NCI-H187 treated with DMSO at 0.1 percent for 48 hours (cell line): ENCODE measurements at places on chromosomes 5 and 9.

GRCh38 chr9:16131264-16131663 lies 578.4 kb downstream of the CCDC171 start:
- DNase-seq: no peak

DNA sequence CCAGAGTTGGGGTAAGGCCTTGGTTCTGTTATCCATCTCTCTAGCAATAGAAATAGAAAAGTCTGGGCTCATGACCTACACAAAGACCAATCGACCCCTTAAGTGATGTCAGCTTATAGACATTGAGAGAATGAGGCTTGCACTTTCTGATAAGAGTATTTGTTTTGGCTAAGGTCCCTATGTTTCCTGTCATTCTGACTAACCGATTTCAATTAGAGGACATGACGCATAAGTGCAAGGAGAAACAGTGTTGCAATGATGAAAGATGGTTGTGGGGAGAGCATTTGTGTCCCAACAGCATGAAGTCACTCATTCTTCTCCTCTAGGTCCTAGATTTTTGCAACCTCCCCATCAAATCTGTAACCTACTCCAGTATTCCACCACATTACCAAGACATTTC lies 255.1 kb downstream of the MAT2B start:
- no peak for DNase-seq

DNA sequence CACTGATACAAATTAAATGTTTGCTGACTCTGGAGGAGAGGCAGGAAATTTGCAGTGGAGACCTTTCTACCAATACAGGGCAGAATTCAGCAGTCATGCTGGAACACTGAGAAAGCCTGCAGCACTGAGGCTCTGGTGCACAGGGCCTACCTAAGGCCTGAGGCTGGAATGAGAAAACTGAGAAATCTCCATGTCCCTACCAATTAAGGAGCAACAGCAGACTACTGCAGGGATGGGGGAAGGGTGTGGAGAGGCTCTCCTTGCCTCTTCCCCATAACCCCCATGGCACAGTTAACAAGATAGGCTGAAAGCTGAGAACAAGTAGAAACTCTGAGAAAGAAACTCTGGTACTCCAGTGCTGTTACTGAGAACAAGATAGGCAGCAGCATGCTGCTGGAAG lies 10.5 kb downstream of the FBXO4 start:
- DNase-seq: no peak

GRCh38 chr9:137592767-137593166 lies 2.5 kb upstream of the ZMYND19 start:
- DNase-seq: no peak

GRCh38 chr9:97372580-97372979 lies 39.3 kb upstream of the TDRD7 start:
- DNase-seq: no peak

- no peak for DNase-seq
Measured at GRCh38 chr5:150731669-150732242, 27.1 kb downstream of the DCTN4 start.

DNA sequence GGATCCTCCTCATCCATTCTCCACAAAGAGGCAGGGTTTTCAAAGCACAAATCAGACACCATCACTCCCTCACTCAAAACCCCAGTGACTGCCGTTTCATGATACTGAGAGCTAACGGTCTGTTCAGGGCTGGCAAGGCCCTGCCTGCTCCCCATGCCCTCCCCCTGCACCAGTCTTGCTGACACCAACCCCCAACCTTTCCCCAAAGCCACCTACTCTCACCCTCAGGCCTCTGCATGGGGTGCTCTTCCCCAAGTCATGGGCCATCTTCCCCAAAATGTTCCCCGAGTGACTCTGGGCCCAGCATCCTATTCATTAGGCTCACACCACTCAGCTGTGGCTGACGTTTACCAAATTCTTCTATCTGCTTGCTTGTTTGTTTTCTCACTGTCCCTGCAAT lies 21.7 kb upstream of the OLFM1 start:
- DNase-seq: no peak
